ENCODE measurements at places on chromosomes 1 and 21. TPM values are rescaled to one million over a fixed set of nuclear protein-coding genes. Genes with fewer than 3 reads are reported as not detected.

- no peak for DNase-seq
Measured at GRCh38 chr21:38960251-38960650, 154.5 kb downstream of the ETS2 start.

- DNase-seq = peak; percentile 27
Measured at GRCh38 chr1:228407106-228408040, 738 bp upstream of the TRIM11 start.

CADM3 gene
- 0.21 TPM for polyA plus RNA-seq

- DNase-seq = no peak
Measured at GRCh38 chr21:45443595-45444181, 38.7 kb downstream of the COL18A1 start.

DNA sequence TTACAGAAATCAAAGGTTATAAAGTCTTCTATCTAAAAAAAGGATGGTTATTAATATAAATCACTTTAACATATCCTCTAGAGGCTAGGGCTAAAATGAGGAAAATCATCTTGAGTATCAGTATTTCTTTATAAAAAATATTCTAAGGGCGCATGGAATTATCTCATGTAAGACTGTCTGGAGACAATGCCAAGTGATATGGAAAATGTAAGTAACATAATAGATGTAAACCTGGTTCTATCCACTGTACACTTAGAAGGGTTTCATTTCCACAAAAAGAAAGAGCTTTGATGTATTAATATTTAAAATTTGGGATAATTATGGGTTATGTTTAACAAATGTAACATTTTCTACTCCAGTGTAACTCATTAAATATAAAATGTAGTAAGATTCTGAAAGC, 95.9 kb upstream of the DPH5 start:
- DNase-seq = no peak

- no peak for DNase-seq
Measured at GRCh38 chr1:231684356-231685244, 58.0 kb downstream of the DISC1 start.

DNA sequence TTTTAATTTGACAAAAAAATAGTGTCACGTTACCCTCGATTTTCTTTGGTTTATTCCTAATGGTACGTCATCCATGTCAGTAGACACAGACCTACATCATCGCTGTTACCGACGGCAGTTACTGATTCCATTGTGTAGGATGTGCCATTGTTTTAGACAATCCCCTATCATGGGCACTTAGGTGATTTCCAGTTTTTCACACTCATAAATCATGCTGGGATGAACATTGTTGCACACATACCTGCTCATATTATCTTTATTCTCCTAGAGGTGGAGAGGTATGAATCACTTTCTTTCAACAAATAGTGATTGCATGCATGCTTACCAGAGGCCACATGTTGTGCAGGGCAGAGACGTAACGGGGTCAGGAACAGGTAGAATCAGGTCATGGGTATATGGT, 79.7 kb upstream of the EFHD2 start:
- no peak for DNase-seq

Measured in renal cortex interstitium (tissue), 15 donors.